Stimulated activated CD4-positive, alpha-beta T cell treated with anti-CD3 and anti-CD28 coated beads, Interleukin-12 subunit alpha, Interleukin-12 subunit beta, amount 100 ng/mL, for 24 hours (primary cell): ENCODE measurements at places on chromosomes 11 and 22.

DNA sequence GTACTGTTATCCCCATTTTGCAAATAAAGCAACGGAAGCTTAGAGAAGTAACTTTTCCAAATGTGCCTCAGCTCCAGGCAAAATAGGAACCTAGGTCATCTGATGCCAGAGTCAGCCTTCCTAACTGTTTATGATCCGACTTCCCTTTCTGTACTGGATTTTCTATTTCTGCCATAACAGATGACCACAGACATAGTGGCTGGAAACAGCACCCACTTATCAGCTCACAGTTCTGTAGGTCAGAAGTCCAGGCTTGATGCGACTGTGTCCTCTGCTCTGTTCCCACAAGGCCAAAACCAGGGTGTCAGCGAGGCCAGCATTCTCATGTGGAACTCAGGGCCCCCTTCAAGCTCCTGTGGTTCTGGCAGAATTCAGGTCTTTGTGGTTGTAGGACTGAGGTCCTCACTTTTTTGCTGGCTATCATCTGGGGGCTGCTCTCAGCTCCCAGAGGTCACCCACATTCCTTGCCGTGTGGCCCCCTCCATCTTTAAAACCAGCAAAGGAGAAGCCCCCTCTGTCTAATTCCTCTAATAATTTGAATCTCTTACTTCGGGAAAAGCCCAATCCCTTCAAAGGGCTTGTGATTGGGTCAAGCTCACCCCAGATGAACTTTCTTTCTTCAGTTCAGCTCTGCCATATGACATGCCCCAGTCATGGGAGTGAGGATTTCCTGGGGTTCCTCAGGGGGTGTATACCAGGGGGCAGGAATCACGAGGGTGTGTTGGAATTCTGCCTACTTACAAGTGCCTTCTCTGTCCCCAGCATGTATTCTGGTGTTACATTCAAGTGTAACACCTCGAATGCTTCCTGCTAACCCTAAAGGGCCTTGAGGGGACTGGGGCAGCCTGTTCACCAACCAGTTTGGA is 15.3 kb downstream of the KCNJ5 start:
- DNase-seq: no peak

DNA sequence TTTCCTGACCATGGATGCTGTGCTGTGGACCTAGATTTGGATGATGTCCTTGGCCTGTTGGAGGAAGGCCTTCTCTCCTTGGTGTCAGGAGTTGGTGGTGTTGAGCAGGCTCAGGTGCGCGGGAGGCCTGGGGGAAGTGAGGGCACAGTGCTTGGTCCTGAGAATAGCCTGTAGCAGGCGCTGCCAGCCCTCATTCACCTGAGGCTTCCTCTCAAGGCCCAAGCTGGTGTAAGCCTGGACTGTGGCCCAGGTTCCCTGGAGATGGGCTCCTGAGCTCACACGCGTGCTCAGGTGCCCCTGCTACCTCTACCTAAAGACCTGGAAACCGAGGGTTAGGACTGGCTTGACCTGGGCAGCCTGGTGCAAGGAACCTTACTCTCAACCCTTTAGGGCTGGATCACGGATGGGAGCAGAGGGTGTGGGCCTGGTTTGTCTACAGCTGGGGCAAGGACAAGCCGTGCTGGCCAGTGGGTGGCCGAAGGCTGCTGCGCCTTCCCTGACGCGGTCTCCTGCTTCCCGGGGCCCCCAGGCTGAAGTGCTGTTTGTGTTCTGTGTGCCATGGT is 7.8 kb upstream of the GRAMD4 start:
- DNase-seq: no peak

DNA sequence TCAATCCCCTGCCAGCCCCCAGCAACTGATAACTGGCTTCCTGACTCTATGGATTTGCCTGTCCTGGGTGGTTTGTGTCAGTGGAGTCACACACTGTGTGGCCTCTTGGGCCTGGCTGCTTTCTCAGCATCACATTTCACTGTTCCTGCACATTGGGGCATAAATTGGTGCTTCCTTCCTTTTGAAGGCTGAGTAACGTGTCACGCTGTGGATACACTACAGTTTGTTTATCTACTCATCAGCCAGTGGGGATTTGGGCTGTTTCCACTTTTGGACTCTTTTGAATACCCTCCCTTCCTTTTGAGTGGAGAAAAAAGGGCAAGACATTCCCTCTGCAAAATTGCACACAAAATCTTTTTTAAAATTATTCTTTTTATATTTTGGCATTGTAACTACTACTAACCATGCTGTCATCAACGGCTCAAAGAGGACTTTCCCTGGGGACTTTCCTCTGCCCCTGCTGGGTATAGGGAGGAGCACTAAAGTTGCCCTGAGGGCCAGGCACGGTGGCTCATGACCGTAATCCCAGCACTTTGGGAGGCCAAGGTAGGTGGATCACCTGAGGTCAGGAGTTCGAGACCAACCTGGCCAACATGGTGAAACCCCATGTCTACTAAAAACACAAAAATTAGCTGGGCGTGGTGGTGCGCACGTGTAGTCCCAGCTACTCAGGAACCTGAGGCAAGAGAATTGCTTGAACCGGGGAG is 7.8 kb upstream of the CELSR1 start:
- DNase-seq: no peak

DNA sequence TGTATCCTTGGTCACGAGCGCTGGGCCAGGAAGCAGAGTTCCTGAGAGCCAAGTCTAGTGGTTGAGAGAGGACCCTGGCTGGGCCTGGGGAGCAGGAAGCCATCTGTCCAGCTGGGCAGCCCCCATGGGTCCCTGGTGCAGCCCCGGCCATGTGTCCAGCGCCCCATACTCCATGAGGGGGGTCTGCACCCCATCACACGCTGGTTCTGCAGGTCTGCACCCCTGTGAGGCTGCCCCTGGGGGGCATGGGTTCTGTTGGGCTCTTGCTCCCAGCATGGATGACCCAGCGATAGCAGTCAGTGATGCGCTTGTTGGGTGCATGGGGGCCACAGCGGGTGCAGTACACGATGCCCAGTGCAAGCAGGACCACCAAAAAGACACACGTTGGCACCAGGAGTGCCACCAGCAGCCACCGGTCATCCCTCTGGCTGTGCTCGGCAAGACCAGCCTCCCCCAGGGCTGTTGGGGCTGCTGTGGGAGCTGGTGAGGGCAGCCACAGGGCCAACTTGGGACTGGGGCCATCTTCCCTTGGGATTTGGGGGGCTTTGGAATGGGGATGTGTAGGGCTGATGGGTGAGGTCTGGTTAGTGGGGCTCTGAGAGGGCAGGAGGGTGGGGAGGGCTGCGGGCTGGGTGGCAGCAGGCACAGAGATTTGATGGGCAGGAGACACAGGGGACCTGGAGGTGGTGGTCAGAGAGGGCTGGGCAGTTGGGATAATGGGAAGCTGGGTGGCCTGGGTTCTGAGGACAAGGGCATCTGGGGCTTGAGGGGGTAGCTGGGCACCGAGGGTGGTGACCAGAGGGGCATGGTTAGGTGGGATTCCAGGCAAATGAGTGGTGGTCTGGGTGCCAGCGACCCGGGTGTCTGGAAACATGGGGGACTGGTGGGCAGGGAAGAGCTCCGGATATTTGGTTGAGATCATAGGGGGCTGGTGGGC is 2.0 kb downstream of the CD248 start:
- DNase-seq: no peak
